ENCODE measurements at places on chromosomes 7 and 10. TPM values are rescaled to one million over a fixed set of nuclear protein-coding genes. Genes with fewer than 3 reads are reported as not detected.

GRCh38 chr7:42186151-42186550 is 50.9 kb downstream of the GLI3 start:
- no peak for DNase-seq
- H3K27me3 ChIP-seq, result no peaks in the 10 kb centered on the region
- H3K4me3 ChIP-seq, result no peak overlapping the region
- no peak overlapping the region for H3K27ac ChIP-seq

- H3K27me3 ChIP-seq, result no peaks in the 10 kb centered on the region
- H3K27ac ChIP-seq, result no peak overlapping the region
- H3K4me1 ChIP-seq, result peaks cover 27% of the 10 kb centered on the region
- no peaks in the 10 kb centered on the region for H3K36me3 ChIP-seq
- no peak for DNase-seq
Measured at GRCh38 chr10:12539350-12540164, 190.2 kb downstream of the CAMK1D start.

GRCh38 chr10:103254538-103255325 is 9.0 kb downstream of the RPEL1 start:
- peak; percentile 45 for DNase-seq
- H3K4me1 ChIP-seq, result peaks cover 2% of the 10 kb centered on the region
- H3K27me3 ChIP-seq, result no peaks in the 10 kb centered on the region

DNA sequence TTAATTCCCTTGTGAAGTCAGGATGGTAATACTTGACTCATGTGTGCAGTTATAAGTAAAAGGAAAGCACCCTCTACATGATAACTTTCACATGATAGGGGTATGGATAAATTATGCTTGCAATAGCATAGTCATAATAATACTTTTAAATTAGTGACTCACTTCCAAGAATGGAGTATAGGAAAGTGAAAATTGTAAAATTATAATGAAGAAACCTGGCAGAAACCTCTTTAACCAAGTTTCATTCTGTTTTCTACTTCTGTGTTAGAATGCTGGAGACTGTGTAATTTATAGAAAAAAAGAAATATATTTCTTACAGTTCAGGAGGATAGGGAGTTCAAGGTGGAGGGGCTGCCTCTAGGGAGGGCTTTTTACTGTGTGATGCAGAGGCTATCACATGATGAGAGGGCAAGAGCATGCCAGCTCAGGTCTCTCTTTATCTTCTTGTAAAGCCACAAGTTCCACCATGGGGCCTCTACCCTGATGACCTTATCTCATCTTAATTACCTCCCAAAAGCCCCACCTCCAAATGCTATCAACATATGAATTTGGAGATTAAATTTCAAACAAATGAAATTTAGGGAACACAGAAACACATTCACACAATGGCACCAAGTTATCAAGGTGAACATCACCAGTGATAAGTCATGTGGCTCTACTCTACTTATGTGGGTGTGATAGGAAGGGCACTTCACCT is 43.2 kb downstream of the HDAC9 start:
- H3K4me3 ChIP-seq, result no peak overlapping the region
- DNase-seq, result no peak
- no peaks in the 10 kb centered on the region for H3K4me1 ChIP-seq

DNA sequence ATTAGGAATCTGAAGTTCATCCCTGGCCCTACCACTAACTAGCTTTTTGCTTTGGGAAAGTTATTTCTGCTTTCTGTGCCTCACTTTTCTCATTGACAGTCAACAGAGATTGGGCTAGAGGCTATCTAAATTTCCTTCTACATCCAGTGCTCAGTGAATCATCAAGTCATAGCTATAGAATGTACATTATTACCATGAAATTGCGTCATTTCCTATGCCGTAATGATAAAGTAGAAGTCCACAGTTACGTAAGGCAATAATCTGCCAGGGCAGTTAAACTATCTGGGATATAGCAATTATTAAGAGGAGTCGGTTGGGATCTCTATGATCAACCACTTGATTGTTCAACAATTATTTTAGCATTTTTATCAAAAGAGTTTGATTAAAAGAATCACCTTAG is 64.4 kb downstream of the ITGB8 start:
- no peaks in the 10 kb centered on the region for H3K27me3 ChIP-seq
- DNase-seq, result no peak
- H3K27ac ChIP-seq, result no peak overlapping the region

GRCh38 chr10:523925-524324 is 165.5 kb downstream of the DIP2C start:
- H3K27me3 ChIP-seq, result peaks cover 6% of the 10 kb centered on the region
- H3K27ac ChIP-seq, result no peak overlapping the region
- H3K4me3 ChIP-seq, result no peak overlapping the region
- H3K4me1 ChIP-seq, result no peaks in the 10 kb centered on the region
- no peaks in the 10 kb centered on the region for H3K36me3 ChIP-seq

DNA sequence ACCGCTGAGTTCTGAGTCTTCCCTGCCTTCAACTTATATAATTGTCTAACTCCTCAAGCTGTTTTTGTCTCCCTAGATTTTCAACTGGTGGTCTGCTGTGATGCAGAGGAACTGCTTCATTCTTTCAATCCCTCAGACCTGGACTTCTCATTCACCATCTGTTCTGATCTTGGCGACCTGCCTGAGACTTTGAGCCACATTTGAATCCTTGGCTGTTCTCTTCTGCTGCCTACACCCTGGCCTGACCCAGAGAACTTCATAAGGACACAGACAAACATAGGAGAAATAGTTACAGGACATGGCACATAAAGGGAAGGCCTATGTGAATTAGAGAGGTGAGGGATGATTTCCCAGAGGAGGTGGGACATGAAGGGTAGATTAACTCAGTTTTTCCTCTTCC is 326.7 kb downstream of the PTEN start:
- H3K27ac ChIP-seq, result no peak overlapping the region
- H3K4me3 ChIP-seq, result no peak overlapping the region
- H3K36me3 ChIP-seq, result no peaks in the 10 kb centered on the region
- peaks cover 23% of the 10 kb centered on the region for H3K4me1 ChIP-seq

DNA sequence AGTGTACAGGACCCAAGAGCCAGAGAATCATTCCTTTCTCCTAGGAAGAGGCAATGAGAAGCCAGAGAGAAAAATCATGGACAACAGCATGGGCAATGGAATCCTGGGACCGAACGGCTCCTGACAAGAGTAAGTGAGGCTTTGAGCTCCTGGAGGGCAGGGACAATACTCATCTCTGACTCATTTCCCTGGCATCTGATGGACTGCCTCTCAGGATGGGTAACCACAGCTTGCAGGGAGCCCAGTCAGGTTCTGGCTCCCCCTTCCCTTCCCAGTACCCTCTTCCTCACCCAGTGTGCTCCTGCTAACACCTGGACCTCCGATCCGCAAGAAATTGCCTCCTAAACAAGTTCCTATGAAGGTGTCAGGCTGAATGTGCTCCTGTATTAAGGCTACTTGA is 51.2 kb upstream of the SORCS3 start:
- H3K4me1 ChIP-seq, result peaks cover 18% of the 10 kb centered on the region
- H3K27me3 ChIP-seq, result peaks cover 2% of the 10 kb centered on the region
- no peak overlapping the region for H3K27ac ChIP-seq
- no peak for DNase-seq
- no peak overlapping the region for H3K4me3 ChIP-seq

DNA sequence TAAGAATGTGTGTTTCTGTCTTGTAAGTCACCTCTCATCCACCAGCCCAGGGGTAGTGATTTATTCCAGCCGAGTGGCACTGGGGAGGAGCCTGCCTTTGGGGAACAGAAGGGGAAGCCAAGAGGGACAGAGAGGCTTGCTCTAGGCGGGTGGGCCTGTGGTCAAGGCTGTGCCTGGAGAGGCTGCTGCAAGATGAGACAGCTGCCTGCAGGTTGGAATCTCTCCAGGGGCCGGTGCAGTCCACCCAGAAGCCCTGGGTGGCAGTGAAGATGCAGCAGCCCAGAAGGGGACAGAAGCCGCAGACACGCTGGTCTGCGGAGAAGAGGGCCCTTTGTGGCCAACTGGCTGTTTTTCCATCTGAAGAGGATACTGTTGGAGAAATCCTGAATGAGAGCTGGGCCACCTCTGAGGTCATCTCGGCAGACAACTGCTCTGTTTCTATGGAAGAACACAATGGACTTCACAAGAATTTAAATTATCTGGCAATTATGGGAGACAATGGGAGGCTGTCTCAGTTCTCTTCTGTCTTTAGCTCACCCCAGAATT is 175.7 kb downstream of the GFRA1 start:
- no peaks in the 10 kb centered on the region for H3K4me1 ChIP-seq
- no peak overlapping the region for H3K4me3 ChIP-seq
- H3K36me3 ChIP-seq, result no peaks in the 10 kb centered on the region

GRCh38 chr10:124732931-124733570 is 11.1 kb downstream of the FAM53B start:
- peaks cover 14% of the 10 kb centered on the region for H3K36me3 ChIP-seq
- peaks cover 91% of the 10 kb centered on the region for H3K4me1 ChIP-seq
- peak overlapping the region; percentile 69 for H3K4me3 ChIP-seq
- DNase-seq, result peak; percentile 90
- no peaks in the 10 kb centered on the region for H3K27me3 ChIP-seq

DNA sequence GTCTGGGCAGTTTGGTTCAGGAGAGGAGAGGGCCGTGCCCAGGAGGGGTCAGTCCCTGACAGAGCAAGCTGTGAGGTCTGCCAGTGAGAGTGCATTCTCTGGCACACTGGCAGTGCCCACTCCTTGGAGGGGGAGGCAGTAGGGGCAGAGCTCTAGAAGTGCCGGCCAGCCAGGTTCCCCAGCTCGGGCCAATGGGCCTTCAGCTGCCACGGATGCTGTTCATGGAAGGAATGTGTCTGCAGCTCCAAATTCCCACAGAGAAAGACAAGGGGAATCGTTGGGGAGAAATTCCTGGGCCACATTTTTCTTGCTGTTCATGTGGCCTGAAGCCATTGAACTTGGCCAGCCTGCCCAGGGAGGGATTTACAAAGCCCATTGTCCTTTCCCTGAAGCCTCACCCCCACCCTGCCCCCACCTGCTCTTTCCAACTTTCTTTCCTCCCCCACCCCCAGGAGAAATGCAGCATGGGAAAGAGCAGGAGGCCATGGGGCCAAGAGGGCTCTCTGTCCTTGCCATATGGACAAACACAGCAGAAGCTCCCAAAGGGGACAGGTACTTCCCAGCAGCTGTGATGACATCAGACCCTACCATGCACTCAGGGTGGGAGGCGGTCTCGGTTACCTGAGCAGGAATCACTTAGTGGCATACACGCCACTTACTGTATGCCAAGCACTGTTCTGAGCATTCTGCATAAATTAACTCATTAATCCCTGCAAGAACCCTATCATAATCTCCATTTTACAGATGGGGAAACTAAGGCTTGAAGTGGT is 70.7 kb downstream of the ARHGAP22 start:
- no peaks in the 10 kb centered on the region for H3K4me1 ChIP-seq
- no peak overlapping the region for H3K27ac ChIP-seq
- no peaks in the 10 kb centered on the region for H3K36me3 ChIP-seq
- H3K27me3 ChIP-seq, result no peaks in the 10 kb centered on the region
- DNase-seq, result no peak
- H3K4me3 ChIP-seq, result no peak overlapping the region

DNA sequence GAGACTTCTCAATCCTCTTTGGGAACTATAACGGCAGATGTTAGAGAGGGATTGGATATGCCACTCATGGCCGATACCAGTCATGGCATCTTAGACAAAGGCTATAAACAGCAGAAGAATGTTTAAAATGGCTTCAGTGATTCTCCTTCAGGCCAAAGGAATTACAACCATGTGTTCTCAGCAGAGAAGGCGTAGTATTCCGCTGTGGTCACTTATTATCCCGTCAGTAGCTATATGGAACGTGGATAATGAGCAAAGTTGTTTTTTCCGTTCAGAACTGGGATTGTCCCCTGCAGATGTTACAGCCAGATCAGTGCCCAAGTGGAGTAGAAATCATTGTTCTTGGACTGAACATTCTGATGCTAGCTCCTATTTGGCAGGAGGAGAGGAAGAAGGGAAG is 43.1 kb downstream of the TEX36 start:
- no peaks in the 10 kb centered on the region for H3K36me3 ChIP-seq
- no peak overlapping the region for H3K4me3 ChIP-seq
- no peak for DNase-seq
- H3K4me1 ChIP-seq, result no peaks in the 10 kb centered on the region
- peaks cover 7% of the 10 kb centered on the region for H3K27me3 ChIP-seq

DNA sequence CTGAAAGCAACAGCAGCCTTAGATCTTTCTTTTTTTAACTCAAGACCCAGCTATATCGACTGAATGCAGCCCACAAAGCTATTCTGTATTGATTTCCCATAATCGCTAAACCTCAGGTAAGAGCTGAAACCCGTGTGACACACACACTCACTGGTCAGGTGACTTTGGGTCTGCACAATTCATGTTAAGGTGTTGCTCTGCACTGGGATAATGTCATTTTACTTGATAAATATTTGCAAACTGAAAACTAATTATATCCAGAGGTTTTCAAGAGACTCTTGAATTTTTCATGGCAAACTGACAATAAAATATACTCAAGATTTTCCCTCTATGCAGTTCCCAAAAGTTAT is 33.1 kb downstream of the SCRN1 start:
- H3K4me3 ChIP-seq, result no peak overlapping the region
- H3K27ac ChIP-seq, result no peak overlapping the region
- H3K36me3 ChIP-seq, result no peaks in the 10 kb centered on the region
- H3K4me1 ChIP-seq, result peaks cover 10% of the 10 kb centered on the region
- no peak for DNase-seq

BCL7B gene
- total RNA-seq, result 48.0 TPM

PRSS37 gene
- total RNA-seq, result not detected

DNA sequence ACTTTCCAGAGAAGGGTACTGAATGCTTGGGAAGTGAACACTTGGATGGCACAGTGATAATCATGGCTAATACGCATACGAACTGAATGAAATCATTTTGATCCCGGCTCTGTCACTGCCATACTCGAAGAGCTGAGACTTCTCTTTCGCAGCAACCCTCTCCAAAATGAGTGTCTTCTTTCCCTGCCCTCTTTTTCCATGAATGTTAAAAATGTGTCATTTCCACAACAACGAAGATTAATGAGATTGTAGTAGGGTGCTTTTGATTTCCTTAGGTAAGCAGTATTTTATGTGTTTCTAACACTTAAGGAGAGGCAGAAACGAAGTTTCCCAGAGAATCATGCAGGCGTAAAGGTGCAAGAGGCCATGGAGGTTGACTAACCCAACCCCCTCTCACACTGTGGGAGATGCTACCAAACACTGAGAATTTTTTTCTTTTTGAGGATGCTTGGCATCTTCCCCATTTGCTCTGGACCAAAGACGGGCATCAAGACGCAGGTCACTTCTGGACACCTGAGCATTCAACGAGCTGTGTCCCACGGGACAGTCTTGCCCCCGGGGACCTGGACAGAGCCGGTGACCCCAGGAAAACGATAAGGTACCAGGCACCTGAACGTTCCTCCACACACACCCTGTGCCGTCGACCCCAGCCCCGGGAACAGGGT is 823 bp downstream of the COPG2 start:
- DNase-seq, result no peak
- H3K4me1 ChIP-seq, result peaks cover 18% of the 10 kb centered on the region
- H3K36me3 ChIP-seq, result peaks cover 5% of the 10 kb centered on the region
- H3K27ac ChIP-seq, result peak overlapping the region; percentile 65
- H3K4me3 ChIP-seq, result peak overlapping the region; percentile 84

GRCh38 chr10:125953778-125954385 is 57.5 kb downstream of the FANK1 start:
- no peak overlapping the region for H3K4me3 ChIP-seq
- no peaks in the 10 kb centered on the region for H3K4me1 ChIP-seq
- H3K36me3 ChIP-seq, result peaks cover 2% of the 10 kb centered on the region
- H3K27ac ChIP-seq, result no peak overlapping the region
